ENCODE measurements at places on chromosomes 13 and 19.
A peak's percentile ranks its signal among the peaks of the same experiment; 100 is the strongest.

GRCh38 chr19:367963-368629 is 23.5 kb upstream of the MIER2 start:
- DNase-seq: no peak

DNA sequence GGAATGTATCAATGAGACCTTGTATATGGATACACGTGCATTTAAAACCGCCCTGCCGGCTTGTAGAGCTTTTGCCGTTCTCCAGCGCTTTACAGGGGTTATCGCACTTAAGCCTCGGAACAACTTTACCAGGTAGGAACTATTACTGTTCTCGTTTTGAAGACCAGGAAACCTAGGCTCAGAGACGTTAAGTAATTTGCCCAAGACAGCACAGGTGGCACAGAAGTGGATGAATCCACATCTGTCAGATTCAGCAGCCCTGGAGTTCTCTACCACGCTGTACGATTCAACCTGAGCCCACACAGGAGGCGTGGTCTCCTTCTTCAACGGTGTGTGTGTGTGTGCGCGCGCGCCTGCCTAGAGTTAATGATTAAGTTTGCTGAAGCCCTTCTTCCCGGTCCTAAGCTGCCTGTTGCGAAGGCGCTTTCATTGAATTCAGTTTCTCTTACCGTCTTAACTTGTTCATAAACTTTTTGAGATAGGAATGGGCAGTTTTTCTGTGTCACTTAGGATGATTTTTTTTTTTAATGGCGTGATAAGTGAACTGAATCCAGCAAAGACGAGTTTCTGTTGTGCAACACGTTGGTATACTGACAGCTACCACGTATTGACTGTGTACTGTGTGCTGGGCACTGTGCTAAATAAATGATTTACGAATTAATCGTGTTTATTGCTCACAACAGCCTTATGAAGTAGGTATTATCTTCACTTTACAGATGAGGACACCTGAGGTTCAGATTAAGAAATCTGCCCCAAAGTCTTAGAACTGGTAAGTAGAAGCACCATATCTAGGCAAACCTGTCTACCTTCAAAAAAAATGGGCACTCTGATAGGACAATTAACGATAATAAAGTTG is 67.4 kb downstream of the KCNRG start:
- DNase-seq: peak; percentile 53

- DNase-seq: no peak
Measured at GRCh38 chr13:34628209-34628682, 313.8 kb upstream of the NBEA start.

DNA sequence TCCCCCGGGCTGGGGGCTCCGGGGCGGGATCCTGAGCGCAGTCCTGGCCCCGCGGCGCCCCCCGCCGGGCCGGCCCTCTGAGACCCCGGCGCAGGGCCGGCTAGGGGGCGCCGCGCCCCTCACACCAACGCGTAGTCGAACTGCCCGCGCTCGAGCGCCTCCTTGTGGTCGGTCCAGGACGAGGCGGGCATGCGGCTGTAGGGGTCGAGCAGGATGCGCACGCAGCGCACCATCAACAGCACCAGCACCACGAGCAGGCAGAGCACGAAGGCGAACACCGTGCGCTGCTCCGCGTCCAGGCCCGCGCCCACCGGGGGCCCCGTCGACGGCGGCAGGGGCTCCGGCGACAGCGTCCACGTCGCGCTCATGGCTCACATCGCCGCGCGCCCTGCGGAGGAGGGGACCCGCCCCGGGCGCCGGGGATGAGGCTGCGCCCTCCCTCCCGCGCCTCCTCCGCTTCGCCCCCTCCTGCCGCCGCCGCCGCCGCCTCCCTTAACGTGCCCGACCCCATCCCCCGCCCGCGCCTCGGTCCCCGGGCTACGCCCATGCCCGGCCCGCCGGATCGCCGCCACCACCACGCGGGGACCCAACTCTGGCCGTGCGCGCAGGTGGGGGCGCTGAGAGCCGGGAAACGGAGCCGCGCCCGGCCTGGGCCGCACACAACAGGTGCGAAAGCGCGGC is 624 bp downstream of the CTXN1 start:
- peak; percentile 59 for DNase-seq

GRCh38 chr13:27463500-27463899 is 13.1 kb upstream of the MTIF3 start:
- DNase-seq: no peak

All from NCI-H1694 (cell line).